Activated naive CD4-positive, alpha-beta T cell treated with anti-CD3 and anti-CD28 coated beads, Interleukin-2, amount 50 U/mL, for 16 hours (primary cell): ENCODE measurements at places on chromosomes 6 and 20.

DNA sequence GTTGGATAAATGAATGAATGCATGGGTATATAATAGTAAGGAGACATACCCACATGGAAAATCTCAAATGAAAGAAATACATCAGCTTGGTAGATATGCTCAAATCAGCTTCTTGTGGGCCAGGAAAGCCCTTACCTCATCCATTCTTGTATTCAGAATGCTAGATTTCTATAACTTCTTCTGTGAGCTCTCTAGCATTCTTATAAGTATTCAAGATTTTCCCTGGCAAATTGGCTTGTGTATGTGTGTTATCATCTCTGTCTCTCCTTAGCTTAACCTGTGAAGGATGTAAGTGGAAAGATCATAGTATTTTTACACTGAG lies 100.8 kb downstream of the OR2B2 start:
- DNase-seq, result no peak

DNA sequence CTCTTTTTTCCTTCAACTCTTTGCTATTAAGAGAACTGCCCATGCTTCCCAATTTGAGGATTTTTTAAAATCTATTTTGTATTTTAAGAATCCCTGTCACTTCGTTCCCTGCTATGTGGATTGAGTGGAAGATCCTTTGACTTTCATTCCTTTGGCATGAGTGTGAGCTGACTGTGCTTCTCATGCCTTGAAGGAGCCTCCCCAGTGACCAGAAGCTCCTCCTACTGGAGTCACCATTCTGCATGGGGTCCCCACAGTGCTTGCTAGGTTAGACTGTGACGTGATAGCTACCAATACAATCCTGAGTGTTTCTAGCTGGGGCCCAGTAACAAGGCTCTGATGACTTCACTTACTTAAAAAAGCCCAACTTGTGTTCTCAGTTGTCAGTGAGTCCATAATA lies 104.4 kb upstream of the LAMP5 start:
- DNase-seq, result no peak

DNA sequence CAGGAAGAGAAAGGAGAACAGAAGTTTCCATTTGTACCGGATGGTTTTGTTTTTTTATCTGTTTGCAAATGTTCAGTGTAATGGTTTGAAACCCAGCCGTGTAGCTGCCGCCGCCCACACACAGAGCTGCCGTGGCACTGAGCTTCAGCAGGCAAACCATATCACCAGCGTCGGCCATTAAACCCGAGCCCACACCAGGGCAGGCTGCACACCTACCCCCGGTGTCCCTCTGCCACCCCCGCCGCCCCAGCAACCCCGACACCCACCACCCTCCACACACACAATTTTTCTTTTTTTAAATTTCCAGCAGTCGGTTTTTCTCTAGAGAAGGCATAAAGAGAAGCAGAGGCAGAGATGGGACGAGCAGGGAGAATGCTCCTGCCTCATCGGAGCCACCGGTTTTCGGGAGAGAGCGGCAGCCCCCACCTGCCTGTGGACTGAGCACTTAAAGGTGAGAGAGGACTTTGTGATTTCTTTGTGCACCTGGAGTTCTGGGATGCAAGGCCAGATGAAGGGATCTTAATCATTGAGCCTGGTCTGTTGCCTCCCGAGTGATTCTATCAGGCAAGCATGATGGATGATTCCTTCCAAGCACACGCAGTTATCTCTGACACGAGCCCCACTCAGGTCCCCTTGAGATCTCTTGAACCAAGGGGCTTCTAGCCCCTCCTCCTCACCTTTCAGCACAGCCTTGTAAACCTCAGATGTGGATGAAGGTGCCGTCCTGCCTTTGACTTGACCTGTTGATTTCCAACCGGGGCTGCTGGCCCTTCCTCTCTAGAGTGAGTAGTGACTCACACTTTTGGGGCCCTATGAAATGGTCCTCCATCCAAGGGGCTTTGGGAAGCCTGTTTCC lies 17.5 kb upstream of the ZNF831 start:
- DNase-seq, result peak; percentile 82

GRCh38 chr6:20024316-20024673 lies 187.1 kb downstream of the ID4 start:
- no peak for DNase-seq

DNA sequence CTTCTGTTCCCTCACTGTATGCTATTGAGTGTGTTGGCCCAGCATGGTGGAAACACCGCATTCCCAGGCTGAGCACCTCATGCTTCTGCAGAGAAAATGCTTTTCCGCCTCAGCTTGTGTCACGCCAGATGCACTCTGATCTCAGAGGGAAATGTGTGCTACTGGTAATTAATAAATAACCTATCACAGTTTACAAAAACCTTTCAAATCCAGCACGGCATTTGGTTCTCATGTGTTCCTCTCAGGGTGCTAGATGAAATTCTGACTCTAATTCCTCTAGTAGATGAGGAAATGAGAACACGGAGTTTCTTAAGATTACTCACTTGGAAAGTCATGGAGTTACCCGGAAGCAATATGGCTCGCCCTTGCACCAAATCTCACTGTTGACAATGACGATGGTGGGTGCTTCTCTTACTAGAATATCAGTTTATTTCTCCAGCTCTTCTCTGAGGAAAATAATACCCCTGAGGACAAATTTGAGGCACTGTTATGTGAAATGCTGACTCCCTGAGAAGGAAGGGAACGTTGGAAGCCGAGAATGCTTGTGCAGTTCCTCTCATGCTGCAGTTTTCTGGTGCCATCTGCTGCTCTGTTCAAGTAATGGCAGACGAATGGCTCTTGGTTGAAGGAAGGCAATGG lies 116.6 kb downstream of the RNF144B start:
- DNase-seq, result peak; percentile 18

DNA sequence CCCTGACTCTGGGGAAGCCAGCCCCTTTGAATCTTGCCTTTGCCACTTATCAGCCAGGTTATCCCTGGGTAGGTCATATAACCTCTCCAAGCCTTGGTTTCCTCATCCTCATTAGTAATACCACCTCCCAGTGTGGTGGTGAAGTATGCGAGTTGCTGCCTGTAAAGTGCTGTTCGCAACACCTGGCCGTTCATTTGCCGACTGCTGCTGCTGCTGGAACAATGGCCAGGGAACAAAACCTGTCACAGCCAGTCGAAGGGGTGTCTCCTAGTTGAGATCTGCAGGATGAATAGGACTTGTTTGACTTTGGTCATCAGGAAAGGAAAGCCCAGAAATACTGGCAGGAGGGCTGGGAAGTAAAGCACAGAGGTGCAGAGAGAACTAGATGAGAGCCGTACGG lies 6.1 kb downstream of the MANBAL start:
- no peak for DNase-seq

DNA sequence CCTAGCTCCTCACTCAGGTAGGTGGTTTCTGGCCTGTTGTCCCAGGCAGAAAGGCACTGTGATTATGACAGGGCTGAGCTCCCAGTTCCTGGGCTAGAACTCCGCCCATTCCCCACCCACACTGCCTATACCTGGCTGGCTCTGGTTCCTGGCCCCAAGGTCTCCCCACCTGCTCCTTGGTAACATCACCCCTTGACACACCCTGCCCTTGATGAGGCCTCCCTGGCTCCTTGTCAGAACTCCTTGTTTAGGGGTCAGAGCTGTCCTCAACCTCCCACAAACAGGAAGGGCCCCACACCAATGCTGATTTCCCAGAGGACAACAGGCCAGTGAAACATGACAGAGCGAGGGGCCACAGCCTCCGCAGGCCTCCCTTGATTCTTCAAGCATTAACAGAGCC lies 15.5 kb upstream of the MYMX start:
- DNase-seq, result no peak

GRCh38 chr6:19554356-19555225 lies 282.6 kb upstream of the ID4 start:
- DNase-seq, result no peak

- no peak for DNase-seq
These were observed 61.0 kb downstream of the RNF182 start for GRCh38 chr6:13985663-13986325.

DNA sequence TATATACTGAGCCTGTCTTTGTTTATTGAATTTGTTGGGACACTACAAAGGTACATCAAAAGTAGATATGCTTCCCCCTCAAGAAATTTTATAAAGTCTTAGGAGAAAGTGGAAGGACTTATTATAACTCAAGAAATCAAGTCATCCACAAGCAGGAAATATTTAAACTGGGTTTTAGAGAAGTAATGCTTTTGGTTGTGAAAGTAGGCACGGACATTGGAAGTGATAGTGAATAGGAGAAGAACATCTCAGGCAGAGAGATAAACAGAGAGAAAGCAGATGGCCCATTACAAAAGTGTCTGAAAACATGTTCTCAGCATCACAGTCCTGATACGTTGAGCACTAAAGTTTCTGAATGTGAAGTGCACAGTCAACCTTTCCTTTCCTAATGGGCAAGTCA lies 415.6 kb upstream of the RNF217 start:
- no peak for DNase-seq

- DNase-seq, result no peak
These were observed 12.3 kb upstream of the MTG2 start for GRCh38 chr20:62170536-62170935.

GRCh38 chr20:21240394-21240793 lies 62.7 kb upstream of the XRN2 start:
- no peak for DNase-seq

GRCh38 chr6:123967905-123968304 lies 164.2 kb downstream of the NKAIN2 start:
- no peak for DNase-seq

GRCh38 chr6:148926478-148926877 lies 179.6 kb downstream of the UST start:
- DNase-seq, result no peak

- no peak for DNase-seq
These were observed 62.9 kb downstream of the CDH26 start for GRCh38 chr20:60021104-60021503.
